Mesenteric fat pad (tissue), 1 donor: ENCODE measurements at places on chromosomes 1 and 21. TPM values are rescaled to one million over a fixed set of nuclear protein-coding genes. Genes with fewer than 3 reads are reported as not detected.
A peak's percentile ranks its signal among the peaks of the same experiment; 100 is the strongest.

Gene SPRR2E
- total RNA-seq, result not detected

Gene APOBEC4
- not detected for total RNA-seq

Gene BCAN
- 0.16 TPM for total RNA-seq

Gene CELF3
- total RNA-seq, result not detected

Gene SAMSN1
- 42.4 TPM for total RNA-seq

Gene FMO2
- 45.2 TPM for total RNA-seq

Gene NFASC
- 11.5 TPM for total RNA-seq

Gene RWDD3
- 11.6 TPM for total RNA-seq

Gene ACTN2
- 0.71 TPM for total RNA-seq

Gene IRF6
- total RNA-seq, result 0.74 TPM

Gene TRIM17
- total RNA-seq, result not detected

Gene CTBS
- 16.8 TPM for total RNA-seq

Gene UTS2
- not detected for total RNA-seq

Gene SELE
- 17.9 TPM for total RNA-seq

DNA sequence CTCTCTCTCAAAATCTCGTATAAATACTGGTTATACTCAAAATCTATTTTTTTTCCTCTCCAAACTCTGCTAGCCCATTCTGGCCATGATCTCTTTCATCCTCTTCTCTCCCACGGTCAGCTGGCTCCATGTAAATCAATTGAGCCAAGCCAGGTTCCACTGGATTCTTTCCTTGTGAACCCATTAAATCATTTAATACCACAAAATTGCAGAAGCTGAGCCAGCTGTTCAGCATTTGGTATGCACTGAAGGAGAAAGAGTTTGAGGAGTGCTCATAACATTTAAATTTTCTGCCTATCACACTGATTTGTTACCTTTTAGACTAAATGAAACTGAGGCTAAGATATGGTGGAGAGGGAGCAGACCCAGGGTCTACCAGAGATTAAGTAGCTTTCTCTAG lies 29.1 kb upstream of the TADA1 start:
- no peak for DNase-seq

- DNase-seq, result no peak
Observed at GRCh38 chr1:55147524-55147923, 67.6 kb downstream of the USP24 start.

- no peak for DNase-seq
Observed at GRCh38 chr1:7172804-7173203, 387.6 kb downstream of the CAMTA1 start.

- no peak for DNase-seq
Observed at GRCh38 chr1:77762072-77762476, 2.4 kb upstream of the USP33 start.

GRCh38 chr1:47229886-47230691 lies 1.9 kb downstream of the TAL1 start:
- no peak for DNase-seq

GRCh38 chr1:160125746-160126145 lies 10.2 kb downstream of the ATP1A2 start:
- DNase-seq, result no peak

DNA sequence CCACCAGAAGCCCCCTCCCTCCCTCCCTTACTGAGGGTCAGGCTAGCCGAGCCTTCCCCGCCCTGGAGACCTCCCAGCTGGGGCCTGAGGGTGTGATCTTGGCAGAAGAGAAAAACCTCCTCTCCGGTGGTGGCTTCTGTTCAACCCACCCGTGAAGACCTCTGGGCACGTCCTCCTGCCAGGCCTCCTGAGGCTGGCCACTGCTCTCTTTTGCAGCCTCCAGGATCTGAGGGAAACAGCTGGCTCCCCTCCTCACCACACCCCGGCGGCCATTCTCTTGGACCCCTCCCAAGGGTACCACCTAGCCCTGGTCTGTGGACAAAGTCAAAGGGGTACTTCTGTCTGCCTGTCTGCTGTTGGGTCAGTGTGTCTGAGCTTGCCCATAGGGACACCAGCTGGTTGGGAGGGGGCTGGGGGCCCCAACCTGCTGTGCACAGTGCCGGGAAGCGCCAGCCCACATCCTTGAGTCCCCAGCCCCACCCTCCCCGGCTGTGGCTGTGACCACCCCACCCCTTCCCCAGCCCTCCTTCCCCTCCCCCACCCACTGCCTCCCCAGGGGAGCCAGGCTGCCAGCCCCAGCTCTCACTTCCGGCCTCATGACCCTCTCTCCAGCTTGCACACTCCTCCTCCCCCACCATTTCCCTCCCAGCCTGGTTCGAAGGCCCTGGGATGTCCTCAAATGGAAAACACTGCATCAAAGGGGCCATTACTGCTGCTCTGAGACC lies 48.1 kb downstream of the AHDC1 start:
- DNase-seq, result no peak

DNA sequence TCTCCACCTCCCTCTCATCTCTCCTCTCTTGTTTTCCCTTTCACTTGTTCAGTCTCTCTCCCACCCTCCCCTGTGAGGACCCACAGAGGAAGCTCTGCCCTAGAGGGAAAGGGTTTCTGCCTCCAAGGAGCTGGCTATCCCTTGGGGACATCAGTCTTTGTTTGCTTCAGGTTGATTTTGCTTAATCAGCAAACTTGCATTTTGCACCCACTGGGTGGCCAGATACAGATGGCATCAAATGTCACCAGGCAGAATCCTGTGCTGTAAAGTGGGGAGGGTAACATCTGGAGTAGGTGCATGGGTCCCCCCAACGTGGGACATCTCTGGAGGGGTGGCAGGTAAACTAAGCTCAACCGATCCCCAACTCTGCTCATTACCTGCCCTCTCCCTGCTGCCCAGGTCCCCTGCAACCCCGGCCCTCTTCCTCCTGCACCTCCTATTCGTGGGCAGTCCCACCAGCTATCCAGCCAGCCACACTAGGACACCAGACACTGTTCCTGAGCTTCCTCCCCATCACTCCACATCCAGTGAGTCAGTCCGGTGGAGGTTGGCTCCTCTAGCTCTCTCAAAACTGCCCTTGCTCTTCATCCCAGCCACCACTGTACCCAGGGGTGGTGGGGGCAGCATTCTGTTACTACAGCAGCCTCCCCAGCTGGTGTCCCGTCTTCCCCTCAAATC lies 123.3 kb downstream of the KCNN3 start:
- DNase-seq, result peak; percentile 45

- DNase-seq, result no peak
Observed at GRCh38 chr1:101295209-101295608, 58.4 kb downstream of the S1PR1 start.

GRCh38 chr1:182193908-182194550 lies 132.5 kb upstream of the ZNF648 start:
- no peak for DNase-seq

DNA sequence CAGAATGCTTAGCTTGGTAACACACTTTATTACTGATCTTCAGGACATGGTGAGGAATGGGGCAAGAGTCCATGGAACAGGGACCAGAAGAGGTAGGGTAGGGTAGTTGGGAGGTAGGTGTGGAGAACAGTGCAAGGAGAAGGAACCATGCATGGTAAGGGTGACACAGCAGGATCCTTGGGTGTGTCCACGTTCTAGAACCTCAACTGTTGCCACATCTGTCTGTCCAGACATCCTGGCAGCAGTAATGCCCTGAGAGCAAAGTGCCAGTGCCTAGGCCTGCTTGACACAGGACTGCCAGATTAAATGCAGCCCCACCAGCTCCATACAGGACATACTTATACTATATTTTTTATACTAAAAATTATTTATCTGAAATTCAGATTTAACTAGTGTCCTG lies 13.9 kb downstream of the DMAP1 start:
- no peak for DNase-seq

- DNase-seq, result no peak
Observed at GRCh38 chr1:159925719-159926078, 392 bp upstream of the TAGLN2 start.

GRCh38 chr1:150083907-150084306 lies 16.3 kb downstream of the VPS45 start:
- DNase-seq, result no peak

DNA sequence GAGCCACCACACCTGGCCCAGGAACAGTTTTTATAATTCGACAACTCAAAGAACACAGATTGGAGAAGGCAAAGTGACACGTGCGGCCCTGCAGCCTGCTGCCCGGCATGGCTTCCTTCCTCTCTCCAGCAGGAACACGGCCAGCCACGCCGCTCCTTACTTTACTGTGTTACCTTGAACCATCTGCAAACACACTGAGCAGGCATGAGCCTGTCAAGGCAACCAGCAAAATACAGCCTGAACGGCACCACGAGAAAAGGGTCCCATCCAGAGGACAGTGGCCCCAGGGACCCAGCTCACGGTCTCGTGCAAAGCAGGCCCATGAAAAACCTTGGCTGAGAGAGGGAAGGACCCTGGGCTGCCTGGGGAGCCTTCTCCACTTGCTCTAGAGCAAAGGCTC lies 38.8 kb downstream of the NPHP4 start:
- peak; percentile 73 for DNase-seq

DNA sequence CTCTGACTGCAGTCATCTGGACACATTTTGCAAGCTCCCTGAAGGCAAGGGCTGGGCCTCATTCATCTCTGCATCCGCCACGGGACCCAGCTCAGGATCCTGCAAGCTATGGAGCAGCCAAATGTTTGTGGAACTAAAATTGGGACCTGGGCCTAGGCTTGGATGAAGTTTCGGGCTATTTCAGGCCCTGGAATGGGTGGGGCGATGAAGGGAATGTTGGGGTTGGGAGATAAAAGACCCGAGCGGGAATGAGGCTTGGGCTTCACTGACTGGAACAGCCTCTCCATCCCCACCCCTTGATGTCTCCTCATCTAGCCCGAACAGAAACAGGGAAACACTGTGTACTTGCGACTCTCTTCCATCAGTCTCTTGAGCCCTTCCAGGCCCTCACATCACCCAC lies 7.3 kb upstream of the AHCYL1 start:
- no peak for DNase-seq

DNA sequence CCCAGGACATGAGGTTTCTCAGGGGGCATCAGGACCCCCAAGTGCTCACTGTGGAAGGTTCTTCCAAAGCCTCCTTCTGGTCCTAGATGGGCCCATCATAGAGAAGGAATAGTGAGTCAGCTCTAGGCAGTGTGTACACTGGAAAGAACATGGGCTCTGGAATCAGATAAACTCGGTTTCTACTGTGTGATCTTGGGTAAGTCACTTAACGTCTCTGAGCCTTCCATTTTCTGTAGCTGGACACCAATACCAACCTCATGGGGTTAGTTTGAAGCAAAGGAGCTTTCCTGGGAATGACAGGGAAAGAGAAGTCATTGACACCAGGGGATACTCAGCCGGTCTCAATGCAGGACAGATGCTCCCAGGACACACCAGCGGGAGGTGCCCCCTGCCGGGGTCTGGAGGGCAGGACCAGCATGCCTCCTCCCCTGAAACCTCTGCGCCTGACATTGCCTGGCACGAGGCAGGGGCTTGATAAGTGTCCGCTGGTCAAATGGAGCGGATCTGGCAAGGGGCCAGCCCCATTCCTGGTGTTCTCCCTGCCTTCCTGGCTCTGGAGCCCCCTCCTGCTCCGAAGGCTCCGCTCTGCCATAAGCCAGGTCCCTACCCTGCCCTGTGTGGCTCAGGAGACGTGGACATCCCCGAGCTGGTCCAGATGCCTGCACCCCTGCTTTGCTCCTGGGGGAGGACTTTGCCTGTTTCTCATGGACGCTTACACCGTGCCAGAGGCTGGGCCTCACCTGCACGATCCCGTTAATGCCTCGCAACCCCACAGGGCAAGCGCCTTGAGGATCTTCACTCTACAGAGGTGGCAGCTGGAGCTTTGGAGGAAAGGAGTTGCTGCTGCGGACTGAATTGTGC lies 52.8 kb downstream of the EDN2 start:
- no peak for DNase-seq

- DNase-seq, result no peak
Observed at GRCh38 chr1:51623025-51623424, 6.1 kb downstream of the OSBPL9 start.

- no peak for DNase-seq
Observed at GRCh38 chr1:93076268-93076667, 2.8 kb upstream of the MTF2 start.

DNA sequence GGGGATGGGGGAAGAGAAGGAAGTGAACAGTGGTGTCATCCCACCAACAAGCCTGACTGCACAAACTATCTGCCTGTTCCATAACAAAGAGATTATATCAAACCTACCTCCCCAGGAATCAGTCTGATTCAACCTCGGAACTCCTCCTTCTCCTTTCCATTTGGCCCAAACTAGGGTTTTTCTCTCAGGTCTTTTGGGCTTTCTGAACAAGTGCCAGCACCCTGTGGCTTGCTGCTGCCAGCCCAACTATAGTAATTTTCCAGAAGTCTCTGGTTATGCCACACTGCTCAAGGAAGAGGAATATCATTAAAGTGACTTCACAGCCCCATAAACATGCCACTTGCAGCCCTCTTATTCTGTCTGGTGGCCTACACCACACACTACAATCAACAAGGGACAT lies 70.5 kb downstream of the RGS7 start:
- DNase-seq, result no peak

- no peak for DNase-seq
Observed at GRCh38 chr1:185318431-185319138, 1.5 kb upstream of the IVNS1ABP start.

DNA sequence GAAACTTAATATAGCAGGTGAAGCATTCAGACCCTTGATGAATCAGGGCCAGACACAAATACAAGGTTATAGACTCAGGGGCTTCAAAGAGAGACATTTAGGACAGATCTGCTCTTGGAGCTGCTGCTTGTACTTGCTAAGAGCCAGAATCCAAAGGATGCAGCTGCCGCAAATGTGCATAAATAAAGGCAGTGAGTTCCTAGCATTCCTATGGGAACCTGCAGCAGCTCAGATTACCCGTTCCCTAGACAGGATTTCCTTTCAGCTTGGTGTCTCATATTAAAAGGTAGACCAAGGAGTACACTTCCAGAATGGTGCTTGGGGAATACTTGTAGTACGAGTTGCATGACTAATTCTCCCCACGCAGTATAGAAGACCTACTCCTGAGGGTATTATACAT lies 9.7 kb upstream of the LRRC53 start:
- DNase-seq, result no peak

- no peak for DNase-seq
Observed at GRCh38 chr1:99771513-99771918, 5.1 kb upstream of the FRRS1 start.

DNA sequence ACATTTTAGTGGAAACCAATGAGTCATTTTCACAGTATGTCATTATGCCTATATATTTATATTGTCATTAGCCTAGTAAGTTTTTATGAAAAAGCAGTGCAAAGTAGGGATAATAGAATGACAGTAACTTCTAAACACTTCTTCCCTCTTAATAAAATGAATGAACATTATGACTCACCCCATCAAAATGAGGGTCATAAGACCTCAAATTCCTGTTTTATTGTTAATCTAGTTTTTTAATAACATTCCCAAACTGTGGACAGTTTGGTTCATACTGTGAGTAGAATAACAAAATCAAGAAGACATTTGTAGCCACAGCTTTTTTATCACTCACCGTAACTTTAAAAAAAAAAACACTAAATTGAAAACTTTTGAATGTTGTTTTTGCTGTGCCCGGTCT lies 160.5 kb downstream of the LRRC40 start:
- DNase-seq, result no peak

- DNase-seq, result no peak
Observed at GRCh38 chr1:84853741-84854721, 39.0 kb downstream of the LPAR3 start.

DNA sequence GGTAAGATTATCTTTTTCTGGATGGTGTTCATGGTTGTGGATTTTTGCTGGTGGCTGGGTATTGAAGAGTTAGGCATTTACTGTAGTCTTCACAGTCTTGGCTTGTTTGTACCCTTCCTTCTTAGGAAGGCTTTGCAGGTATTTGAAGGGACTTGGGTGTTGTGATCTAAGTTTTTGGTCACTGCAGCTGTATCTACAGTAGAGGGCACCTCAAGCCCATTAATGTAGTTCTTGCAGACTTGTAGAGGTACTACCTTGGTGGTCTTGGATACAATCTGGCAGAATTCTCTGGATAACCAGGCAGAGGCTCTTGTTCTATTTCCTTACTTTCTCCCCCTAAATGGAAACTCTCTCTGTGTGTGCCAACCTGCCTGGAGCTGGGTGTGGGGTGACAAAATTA lies 155.8 kb upstream of the BRINP3 start:
- no peak for DNase-seq
